ENCODE measurements at places on chromosomes 11 and 22.
A peak's percentile ranks its signal among the peaks of the same experiment; 100 is the strongest.

- no peak for DNase-seq
These were observed 1074.3 kb upstream of the TENM4 start for GRCh38 chr11:80515097-80515496.

DNA sequence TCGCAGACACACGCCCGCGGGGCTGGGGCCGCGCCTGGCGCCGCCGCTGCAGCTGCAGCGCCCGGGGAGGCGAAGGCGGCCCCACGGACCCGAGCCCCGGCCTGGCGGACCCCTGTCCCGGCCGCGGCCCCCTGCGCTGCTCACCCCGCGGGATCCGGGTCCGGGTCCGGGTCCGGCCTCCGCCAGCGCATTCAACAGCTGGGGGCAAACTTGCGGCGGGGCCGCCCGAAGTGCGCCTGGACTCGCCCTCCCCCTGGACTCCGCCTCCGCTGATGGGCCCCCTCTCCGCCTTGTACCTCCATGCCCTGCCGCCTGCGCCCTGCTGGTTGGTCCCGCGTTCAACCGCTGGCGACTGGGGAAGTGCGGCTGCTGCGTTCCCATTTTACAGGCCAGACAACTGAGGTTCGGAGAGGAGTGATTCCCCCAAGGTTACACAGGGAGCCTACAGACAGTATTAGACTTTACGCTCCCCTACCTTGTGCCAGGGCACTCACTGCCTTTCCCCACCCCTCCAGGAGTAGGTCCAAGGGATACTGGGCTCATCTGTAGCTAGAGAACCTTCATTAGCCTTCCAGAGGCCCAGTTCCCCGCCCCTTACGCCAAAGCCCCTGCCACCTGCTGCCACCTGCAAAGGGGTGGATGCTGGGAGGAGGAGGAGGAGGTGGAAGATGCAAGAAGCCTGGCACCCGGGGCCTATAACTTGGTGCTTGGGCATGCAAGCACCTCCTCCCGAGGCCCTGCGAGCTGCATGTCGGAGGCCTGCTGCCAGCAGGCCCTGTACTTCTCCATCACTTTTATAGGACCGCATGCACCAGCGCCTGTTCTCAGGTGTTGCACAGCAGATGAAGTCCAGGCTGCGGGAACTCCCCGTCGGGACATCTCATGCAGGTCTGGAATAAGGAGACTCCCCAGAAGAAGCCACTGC lies 694 bp upstream of the ELFN2 start:
- DNase-seq, result no peak

DNA sequence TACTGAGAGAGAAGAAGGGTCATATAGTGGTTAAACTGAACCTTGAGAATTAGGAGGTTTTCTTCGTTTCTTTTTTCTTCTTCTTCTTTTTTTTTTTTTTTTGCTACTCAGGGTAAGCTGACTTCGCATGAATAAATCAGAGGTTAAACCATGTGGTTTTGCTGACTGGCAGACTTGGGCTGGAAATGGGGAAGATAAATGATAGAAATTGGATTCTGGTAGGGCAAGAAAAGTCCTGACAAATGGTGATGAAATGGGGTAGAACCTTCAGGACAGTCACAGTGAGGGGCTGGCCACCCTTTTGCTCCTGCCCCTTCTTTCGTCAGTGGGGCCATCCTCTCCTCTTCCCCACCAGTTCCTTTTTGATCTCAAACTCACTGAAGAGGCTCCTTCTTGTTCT lies 1.6 kb upstream of the SWAP70 start:
- DNase-seq, result no peak

DNA sequence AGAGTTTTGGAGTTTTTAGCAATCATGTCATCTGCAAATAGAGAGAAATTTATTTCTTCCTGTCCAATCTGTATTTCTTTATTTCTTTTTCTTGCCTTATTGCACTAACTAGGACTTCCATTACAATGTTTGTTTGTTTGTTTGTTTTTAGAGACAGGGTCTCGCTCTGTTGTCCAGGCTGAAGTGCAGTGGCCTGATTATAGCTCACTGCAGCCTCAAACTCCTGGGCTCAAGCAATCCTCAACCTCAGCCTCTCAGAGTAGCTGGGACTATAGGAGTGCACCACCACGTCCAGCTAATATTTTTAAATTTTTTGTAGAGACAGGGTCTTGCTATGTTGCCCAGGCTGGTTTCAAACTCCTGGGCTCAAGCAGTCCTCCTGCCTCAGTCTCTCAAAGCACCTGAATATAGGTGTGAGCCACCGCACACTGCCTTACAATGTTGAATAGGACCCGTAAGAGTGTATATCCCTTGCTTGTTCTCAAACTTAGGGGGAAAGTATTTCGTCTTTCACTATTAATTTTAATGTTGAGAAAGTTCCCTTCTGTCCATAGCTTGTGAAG lies 29.6 kb upstream of the MAPK1 start:
- no peak for DNase-seq

GRCh38 chr22:32342977-32343376 lies 14.7 kb upstream of the RFPL3 start:
- DNase-seq, result no peak

DNA sequence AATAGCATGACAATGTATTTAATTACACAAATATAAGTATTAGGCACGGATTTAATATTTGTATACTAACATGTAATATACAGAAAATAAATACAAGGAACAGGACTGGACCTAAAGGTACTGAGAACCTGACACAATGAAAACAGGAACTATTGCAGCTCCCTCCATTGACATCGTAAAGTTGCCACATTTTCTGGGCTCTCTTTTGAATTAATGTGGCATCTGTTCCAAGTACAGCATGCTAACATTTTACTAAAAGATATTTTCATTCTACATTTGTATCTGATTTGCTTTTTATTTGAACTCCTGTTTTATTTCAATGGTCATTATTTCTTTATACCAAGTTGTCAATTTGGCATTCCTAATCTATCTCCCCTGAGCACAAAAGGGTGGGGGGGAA lies 15.3 kb downstream of the PHF21A start:
- no peak for DNase-seq

- DNase-seq, result no peak
These were observed 7.2 kb downstream of the UPK3A start for GRCh38 chr22:45291931-45292290.

GRCh38 chr11:15826826-15827225 lies 529.5 kb downstream of the SOX6 start:
- peak; percentile 4 for DNase-seq

- DNase-seq, result no peak
These were observed 8.0 kb upstream of the RHOD start for GRCh38 chr11:67048515-67049130.

DNA sequence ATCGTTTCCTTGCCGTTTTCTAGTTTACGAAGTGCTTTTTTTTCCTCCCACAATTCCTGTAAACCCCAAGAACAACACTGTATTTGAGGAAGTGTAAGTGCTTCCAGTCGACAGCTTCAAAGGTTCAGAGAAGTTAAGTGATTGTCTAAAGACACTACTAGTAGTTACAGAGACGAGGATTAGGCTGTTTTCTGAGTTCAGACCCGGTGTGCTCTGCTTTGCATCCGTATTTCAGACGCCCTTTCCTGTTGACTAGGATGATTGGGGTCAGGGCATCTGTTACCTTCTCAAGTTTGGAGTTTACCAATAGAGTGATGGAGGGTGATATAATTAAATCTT lies 430 bp downstream of the CLP1 start:
- DNase-seq, result no peak

GRCh38 chr11:36156817-36157519 lies 132.3 kb downstream of the COMMD9 start:
- no peak for DNase-seq

Data from SW 1271 (cell line).